ENCODE measurements at places on chromosomes 4 and X.

DNA sequence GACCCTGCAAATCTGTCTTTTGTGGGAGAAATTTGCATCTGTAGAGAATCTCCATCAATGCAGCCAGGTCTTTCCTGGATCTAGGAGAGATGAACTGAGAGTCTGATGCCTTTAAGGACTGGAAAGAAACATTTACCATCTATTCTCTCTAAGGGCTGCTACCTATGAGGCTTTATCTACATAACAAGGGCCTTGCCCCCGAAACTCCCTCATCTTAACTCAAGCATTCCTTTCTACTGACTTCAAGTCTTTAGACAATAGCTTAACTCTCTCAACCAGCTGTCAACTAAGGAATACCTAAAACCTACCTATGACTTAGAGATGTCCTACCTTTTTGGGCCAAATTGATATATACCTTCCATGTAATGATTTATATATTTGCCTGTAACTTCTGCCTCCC is 32.1 kb downstream of the MAGEB17 start:
- no peak for DNase-seq

DNA sequence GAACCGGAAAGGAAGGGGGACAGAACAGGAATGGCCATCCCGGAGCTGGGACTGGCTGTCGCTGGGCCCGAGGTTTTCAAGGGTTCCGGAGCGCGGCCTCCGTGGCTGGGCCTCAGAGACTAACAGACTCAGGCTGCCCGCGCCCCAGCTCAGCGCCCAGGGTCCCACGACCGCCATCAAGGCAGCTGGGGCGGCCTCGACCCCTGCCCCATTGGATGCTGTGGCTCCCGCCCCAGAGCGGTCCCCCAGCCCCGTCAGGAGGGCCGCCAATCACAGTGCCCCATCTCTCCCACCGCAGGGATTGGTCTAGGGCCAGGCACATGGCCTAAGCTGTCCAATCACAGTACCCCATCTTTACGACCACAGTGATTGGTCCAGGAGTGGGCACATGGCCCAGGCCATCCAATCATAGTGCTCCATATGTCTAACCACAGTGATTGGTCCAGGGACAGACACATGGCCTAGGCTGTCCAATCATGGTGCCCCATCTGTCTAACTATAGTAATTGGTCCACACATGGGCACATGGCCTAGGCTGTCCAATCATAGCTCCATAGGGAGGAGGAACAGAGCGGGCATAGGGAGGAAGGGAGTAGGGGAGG is 105.3 kb upstream of the NKX1-1 start:
- DNase-seq, result no peak

DNA sequence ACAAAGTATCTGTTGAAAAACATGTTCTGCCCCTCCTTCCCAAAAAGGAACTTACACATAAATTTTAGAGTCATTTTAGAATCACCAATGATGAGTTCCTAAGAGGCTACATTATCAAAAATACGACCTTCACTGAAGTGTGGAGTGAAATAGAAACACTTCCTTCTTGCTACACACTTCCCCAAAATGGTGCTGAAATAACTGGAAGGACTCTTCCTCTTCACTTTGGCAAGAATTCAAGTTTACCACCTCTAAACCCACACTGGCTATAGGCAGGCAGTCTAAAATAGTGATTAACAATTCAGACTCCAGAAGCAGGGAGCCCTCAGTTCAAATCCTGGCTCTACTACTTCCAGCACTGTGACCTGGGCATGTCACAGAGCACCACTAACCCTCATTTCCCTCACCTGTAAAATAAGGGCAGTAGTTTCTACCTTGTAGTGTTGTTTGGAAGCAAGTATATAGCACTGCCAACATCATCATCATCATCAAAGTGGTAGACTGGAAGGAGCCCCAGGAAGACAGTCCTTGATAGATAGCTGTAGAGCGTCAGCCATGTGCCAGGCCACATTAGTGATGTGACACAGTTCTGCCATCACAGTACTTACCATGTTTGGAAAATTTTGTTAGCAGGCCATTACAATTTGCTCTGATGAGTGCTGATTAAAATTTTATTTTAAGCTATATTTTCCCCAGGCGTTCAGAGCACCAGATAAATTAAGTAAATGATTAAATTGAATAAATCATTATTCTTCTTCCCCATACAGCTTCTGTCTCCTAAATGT is 103.3 kb downstream of the PARM1 start:
- no peak for DNase-seq

DNA sequence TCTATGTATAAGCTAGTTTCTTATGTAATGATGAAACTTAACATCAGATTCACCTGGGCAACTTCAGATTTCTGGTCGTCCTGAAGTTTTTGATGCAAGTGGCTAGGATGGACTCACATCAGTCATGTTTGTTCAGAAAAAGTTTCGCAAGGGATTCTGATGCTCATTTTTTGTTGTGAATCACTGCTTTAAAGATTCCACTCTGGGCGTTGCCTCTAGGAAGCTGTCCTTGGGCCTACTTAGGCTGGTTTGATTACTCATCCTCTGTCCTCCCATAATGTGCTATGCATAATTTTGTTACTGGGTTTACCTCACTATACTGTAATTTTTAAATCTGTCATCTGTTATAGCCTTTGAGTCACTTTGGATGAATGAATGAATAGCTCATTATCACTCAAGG is 30.8 kb downstream of the HERC3 start:
- no peak for DNase-seq

DNA sequence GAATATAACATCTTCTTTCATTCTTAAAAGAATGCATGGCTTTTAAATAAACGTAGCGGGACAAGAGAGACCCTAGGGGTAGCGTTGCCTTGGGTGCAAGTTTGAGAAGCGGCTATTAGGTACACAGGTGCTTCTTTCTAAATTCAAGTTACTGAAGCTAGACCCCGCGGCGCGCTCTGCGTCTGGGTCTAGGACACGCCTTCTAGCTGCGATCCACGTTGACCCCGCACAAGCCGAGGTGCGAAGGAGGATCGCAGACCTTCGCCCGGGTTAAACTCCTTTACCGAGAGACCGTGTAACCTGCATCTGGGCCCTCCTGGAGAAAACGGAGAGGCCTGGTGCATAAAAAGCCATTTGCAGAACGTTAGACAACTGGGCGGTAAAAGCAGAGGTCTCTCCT is 25.5 kb upstream of the EXOC1L start:
- DNase-seq, result no peak

DNA sequence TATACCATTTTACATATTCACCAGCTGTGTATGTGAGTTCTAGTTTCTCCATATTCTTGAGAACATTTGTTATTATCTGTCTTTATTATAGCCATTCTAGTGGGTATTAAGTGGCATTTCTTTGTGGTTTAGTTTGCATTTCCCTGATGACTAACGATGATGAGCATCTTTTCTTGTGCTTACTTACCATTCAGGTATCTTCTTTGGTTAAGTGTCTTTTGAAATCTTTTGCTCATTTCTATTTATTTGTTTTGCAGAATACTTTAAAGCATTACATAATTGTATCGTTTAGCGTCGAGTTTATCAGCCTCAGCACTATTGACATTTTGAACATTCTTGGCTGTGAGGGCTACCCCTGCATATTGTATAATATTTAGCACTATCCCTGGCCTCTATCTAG is 85.4 kb downstream of the FRMPD4 start:
- DNase-seq, result no peak

Measured in activated naive CD4-positive, alpha-beta T cell (primary cell).